ENCODE measurements at places on chromosomes 7 and 10. TPM values are rescaled to one million over a fixed set of nuclear protein-coding genes. Genes with fewer than 3 reads are reported as not detected.

GRCh38 chr10:16989826-16990293 is 139.8 kb downstream of the CUBN start:
- DNase-seq: peak; percentile 35

- DNase-seq: no peak
Measured at GRCh38 chr10:129307141-129307540, 159.9 kb upstream of the MGMT start.

DNA sequence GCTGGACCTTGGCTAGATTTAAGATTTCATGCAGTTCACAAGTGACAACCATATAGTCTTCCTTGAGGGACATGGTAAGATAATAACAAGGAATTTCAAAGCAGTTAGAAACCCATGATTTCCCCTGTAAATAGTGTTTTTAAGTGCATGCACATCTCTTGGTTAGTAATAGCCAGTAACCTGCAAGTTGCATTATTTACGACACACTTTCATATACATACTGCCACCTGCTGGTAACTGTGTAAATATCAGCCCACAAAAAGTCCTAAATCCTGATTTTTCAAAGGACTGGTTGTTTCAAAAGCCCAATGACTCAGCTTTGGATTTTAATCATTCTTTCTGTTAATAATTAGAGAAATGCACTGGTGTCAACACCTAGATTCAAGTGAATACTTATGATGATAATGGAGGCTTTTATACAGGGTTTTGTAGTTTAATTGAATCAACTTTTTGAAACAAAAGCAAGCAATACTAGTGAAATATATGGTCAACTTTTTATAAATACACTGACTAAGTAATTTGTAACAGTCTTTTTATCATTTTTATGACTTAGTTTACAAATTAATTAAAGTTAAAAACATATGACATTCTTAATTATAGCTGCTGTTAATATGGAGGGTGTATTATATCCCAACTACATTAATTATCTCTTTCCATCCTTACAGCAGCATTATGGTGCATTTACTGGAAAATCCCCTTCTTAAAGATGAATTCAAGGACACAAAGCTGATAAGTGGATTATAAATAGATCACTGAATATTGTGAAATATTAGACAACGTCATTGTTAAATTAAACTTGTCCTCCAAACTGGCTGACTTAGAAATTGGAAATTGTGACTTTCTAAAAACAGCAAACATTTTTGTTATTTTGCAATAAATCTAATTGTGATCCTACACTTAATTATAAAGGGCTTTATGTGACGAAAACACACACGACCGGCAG is 367.7 kb upstream of the SEMA3D start:
- peak; percentile 64 for DNase-seq

- DNase-seq: no peak
Measured at GRCh38 chr7:106895246-106895864, 30.3 kb downstream of the PIK3CG start.

The GRID2IP gene
- total RNA-seq: not detected

DNA sequence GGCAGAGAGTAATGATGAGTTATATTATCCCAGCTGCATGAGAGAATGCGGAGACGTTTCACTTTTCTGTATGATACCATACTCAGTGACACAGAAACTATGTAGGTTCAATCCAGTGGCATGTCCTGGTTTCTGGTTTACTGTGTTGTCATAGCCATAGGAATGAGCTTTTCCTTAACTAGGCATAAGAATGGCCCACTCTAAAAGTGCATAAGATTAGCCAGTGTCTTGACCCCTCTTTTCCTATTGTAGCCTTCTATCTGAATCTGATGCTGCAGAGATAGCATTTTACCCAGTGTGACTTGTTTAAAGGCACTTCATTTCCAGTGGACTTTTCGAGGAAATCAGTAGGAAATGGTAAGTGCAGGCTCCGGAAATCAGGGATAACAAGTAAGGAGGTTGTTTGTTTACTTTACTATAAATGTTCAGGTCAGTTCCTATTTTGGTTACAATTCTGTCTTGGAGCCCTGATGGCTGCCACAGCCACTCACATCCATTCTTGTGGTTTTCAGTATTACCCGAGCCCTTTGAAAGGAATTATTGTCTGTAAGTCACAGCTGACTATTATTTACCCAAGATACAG is 70.5 kb downstream of the SEMA3A start:
- DNase-seq: peak; percentile 34

The ALOX5 gene
- not detected for total RNA-seq

DNA sequence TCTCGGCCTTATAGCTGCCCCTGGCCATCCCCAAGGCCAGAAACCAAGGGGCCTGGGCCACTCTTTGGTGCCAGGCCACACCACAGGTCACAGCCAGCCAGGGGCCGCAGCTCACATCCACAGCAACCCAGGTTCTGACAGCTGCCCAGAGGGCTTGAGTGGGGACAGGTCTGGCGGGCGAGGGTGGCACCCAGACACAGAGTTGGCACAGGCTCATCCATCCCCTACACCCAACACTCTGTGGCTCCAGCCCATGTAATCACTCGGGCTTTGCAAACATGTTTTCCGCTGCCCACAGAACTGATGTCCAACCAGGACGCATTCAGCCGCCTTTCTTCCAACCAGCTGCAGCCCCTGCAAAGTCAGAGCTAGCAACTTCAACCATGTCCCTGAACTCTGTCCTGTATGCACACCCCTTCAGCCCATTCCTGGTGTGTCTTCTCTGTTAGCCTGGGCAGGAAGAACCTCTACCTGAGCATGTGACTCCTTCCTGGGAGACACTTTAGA is 57.7 kb upstream of the PPP2R2D start:
- DNase-seq: no peak

The PPP1R17 gene
- not detected for total RNA-seq

GRCh38 chr10:26217396-26218086 is 967 bp downstream of the GAD2 start:
- no peak for DNase-seq
